ENCODE measurements at places on chromosomes 3 and 15.

- DNase-seq, result no peak
These were observed 174.7 kb downstream of the MBNL1 start for GRCh38 chr3:152443212-152444023.

GRCh38 chr15:83871808-83872559 is 218.1 kb downstream of the ADAMTSL3 start:
- DNase-seq, result no peak

DNA sequence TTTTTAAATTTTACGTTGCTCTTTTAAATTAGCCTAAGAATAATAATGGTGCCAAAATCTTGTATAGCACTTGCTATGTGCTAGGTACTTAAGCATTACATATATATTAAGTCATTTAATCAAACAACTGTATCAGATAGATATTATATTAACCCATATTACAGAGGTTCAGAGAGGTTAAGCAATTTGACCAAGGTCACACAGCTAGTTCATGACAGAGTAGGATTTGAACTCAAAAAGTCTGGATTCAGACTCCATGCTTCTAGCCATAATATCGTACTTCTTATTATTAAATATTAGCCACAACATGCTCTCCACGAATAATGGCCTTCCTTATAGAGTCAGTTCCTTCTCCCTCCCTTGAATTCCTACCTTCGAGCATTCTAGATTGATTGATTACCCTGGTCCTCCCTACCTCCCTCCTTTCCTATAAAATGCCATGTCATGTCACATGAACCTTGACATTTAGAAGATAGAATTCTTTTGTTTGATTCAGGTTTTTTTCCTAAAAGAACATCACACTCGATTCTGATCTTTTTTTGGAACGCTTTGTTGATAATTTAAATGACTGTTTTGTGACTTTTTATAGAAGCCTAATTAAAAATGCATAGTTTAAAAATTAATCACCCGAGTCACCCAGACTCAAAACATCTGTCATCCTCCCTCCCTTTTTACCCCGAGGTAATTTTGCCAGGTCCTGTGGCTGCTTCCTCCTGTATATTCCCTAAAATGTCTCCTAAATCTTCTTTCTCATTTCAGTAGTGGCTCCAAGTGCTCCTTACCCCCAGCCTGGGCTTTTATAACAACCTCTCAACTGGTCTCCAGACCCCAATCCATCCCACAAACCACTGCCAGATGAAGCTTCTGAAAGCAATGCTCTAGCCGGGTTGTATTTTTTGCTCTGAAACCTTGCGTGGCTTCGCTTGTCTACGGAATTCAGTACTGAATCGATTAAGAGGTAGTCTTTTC is 8.5 kb upstream of the PSMD6 start:
- no peak for DNase-seq

DNA sequence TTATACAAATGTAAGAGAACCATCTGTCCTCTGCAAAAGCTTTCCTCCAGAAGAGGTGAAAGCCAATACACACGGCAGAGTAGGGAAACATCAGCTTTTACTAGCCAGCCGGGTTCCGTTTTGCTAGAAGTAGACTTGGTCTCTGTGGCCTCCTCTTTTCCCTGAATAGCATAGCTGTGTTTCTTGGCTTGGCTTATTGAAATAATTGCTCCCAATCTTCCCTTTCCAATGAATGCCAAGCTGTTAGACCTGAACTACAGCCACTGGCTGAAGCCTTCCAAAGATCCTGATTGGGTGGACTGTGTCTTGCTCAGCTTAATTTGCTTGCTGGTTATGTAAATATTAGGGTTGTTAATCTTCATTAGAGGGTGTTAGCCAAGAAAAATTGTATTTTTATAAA is 157.8 kb upstream of the ROPN1 start:
- DNase-seq, result no peak

DNA sequence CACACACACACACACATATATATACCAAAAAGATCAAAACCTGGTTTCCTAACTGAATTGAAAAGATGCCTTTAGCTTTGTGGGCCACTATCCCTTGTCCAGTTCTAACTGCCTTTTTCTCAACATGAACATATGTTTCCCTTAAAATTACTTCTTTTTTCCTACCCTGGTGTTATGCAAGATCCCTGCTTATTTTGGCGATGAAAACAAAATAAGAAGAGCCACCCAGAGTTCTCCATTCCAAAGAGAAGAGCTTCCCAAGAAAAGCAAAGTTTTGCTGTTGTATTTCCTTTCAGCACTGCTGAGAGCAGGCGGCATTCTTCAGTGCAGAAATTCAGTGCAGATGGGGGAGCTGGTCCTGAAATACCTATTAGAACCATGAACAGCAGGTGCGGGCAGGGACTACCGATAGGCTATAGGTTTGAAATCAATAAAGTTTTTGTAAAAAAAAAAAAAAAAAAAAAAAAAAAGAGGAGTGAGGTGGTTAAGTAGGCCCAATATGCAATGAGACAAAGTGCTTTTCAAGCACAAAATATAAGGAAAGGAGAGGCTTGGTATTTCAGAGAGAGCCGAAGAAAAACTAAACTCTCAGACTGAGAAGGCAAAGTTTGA is 238.0 kb downstream of the FOXP1 start:
- DNase-seq, result no peak

- no peak for DNase-seq
These were observed 208.9 kb upstream of the TPM1 start for GRCh38 chr15:62833646-62834045.
